Stimulated activated CD4-positive, alpha-beta T cell treated with anti-CD3 and anti-CD28 coated beads, Interleukin-1b, Interleukin-23, amount 100 ng/mL, for 48 hours (primary cell): ENCODE measurements at places on chromosomes 5 and 9.

DNA sequence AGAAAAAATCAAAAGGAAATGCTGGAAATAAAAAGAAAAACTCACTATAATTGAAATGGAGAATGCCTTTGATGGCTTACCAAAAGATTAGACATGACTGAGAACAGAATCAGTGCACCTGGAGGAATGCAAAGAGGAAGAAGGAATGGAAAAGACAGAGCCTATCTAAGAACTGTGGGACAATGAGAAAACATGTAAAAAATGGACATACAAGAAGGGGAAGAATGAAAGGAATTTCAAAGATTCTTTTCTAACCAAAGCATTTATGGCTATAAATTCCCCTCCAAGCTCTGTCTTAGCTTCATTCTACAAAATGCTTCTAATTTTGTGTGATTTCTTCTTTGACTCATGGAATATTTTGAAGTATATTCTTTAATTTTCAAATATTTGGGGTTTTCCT lies 47.5 kb upstream of the CLK4 start:
- DNase-seq = no peak

- peak; percentile 71 for DNase-seq
These were observed 2.1 kb downstream of the NR4A3 start for GRCh38 chr9:99823681-99824377.

- DNase-seq = no peak
These were observed 844.8 kb downstream of the CDH9 start for GRCh38 chr5:26193626-26194025.

DNA sequence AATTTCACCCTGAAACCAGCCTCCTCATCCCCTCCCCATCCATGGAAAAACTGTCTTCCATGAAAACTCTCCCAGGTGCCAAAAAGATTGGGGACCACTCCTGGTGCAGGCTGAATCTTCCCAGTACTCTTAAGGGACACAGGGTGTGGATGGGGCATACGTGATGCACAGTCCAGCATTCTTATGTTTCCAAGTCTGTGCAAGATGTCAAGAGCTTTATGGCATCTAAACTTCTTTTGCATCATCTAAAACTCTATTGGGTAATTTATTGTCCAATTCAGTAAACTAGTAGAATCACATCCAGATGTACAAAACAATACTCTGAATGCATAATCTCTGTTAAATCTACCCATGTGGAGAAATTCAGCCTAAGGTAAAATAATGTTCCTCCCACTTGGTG lies 9.3 kb upstream of the FGD3 start:
- no peak for DNase-seq

GRCh38 chr9:98374385-98375051 lies 119.1 kb upstream of the TBC1D2 start:
- no peak for DNase-seq

DNA sequence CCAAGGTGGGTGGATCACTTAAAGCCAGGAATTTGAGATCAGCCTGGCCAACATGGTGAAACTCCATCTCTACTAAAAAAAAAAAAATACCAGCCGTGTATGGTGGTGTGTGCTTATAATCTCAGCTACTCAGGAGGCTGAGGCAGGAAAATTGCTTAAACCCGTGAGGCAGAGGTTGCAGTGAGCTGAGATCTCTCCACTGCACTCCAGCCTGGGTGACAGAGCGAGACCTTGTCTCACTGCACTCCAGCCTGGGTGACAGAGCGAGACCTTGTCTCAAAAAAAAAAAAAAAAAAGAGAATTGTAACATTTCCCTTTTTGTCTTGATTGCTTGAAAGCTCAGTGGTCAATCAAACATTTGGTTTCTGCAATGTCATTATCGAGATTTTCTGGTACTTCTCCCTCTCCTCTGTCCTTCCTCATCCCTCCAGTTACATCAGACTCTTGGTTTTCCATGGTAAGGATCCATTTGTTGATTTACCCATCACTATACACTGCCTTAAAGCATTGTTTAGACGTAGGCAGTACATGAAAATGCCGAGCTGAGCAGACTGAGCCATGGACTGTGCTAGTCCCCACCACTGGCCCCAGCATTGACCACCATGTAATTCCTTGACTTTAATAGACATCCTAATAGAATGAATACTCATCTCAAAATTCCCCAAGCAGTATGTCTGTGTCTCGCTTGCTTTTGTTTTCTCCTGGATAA lies 11.5 kb upstream of the AIF1L start:
- DNase-seq = no peak

GRCh38 chr5:56610093-56610698 lies 205.2 kb upstream of the MAP3K1 start:
- peak; percentile 58 for DNase-seq

GRCh38 chr5:20678386-20678785 lies 690.4 kb upstream of the CDH18 start:
- DNase-seq = no peak

GRCh38 chr5:142316051-142316450 lies 8.8 kb downstream of the SPRY4 start:
- no peak for DNase-seq

- DNase-seq = no peak
These were observed 91.9 kb upstream of the PTPRD start for GRCh38 chr9:10704720-10705119.

DNA sequence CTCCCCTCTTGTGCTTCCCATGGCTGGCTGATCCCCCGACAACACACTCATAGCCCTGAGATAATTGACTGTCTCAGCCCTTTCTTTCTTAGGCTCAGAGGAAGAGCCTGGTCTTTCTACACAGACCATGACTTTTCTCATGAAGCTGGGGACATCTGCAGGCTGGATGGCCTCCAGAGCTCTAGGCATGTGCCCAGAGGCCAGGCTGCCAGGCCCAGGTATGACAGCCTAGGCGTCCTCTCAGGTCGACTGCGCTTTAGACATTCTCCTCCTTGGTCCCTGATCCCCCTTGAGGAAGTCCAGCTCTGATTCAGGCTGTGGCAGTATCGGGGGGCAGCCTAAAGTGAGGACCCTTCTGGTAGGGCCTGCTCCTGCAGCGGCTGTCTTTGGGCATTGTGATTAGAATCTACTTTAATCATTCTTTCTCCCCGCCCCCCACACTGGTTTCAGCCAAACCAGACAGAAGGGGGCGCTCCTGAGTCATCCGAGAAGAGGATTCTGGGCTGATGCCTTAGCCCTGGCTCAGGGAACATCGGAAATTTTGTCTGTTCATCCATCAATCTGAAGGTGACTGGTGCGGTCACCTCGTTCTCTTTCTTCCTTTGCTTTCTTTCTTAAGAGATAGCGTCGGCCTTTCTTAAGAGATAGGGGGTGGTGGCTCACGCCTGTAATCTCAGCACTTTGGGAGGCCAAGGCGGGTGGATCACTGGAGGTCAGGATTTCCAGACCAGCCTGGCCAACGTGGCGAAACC lies 66.5 kb upstream of the HSPA9 start:
- DNase-seq = peak; percentile 82

- DNase-seq = no peak
These were observed 39.1 kb upstream of the ITGA1 start for GRCh38 chr5:52748590-52748989.
